ENCODE measurements at places on chromosomes 5 and 9.

GRCh38 chr5:143249851-143250250 lies 153.6 kb downstream of the NR3C1 start:
- no peak for DNase-seq

DNA sequence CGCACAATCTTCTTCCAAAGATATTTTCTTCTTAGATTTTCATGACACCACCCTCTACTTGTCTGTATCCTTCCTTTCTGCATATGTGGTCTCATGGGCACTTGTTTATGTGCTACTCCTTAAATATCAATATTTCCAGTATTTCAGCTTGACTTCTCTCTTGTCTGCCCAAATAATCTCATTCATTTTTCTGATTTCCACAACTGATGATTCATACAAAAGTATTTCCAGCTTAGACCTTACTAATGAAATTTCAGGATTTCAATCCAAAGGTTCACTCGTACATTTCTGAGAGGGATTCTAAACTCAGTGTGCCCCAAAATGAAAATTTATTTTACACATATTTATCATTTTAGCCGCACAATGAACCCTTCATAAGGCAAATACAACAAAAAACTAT lies 928.9 kb upstream of the C9orf72 start:
- DNase-seq, result no peak

DNA sequence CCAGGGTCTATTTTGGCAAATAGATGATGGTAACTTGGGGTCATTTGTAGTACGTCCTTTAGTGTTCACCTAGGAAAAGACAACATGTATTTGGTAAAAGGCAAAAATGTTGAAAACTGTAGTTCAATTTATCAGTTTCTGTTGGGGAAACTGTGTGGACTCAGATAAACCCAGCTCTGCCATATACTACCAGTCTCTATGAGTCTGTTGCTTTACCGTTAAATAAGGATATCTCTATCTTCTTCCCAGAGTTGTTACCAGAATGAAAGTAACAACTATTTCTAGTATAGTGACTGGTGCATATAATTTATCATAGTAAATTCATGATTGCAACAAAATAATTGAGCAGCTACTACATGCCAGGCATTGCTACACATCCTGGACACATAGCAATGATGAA lies 3.8 kb upstream of the IQGAP2 start:
- no peak for DNase-seq

DNA sequence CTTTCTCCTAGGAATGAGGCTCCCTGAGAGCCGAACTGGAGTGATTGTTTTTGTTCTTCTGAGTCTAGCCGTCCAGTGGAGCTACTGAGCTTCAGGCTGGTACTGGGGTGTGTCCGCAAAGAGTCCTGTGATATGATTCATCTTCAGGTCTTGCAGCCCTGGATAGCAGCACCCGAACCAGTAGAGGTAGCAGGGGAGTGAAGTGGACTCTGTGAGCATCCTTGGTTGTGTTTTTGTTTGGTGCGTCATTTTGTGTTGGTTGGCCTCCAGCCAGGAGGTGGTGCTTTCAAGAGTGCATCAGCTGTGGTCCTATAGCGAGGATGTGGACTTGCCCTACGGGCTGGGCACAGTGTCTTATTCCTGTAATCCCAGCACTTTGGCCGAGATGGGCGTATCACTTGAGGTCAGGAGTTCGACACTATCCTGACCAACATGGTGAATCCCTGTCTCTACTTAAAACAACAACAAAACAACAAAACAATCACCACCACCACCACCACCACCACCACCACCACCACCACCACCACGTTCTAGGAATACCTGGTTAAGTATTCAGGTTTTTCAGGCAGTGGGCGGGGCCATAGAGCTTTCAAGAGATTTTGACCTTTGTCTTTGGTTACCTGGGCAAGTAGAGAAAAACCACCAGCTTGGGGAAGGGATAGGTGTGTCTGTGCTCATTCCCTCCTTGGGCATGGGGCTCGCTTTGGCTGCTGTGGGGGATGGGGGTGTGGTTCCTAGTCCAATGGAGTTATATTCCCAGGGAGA lies 154.0 kb downstream of the WDR70 start:
- no peak for DNase-seq
